Glutamatergic neuron (in vitro differentiated cells): ENCODE measurements at places on chromosomes 3 and 15. TPM values are rescaled to one million over a fixed set of nuclear protein-coding genes. Genes with fewer than 3 reads are reported as not detected.

LEKR1 gene
- total RNA-seq: 0.56 TPM

CCDC14 gene
- 84.6 TPM for total RNA-seq

RAB7A gene
- total RNA-seq: 298 TPM

GPR15 gene
- not detected for total RNA-seq
